ENCODE measurements at places on chromosomes 7 and 10.

DNA sequence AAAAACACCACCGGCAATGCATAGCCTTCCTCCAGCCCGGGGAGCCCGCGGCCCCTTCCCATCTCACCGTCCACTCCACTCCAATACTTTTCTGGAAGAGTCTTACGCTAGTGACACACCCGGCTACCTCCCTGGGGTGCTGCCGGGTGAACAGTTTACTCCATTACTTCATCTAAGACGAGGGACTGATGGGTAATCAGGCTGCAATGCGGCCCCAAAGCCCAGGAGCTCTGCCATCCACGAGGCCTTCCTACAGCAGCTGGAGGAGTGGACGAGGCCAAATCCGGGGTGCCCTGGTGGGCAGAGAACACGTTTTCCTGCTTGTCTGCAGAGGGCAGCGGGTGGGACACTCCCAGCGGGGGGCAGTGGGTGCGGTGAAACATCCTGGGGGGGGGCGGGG, 356.2 kb upstream of the SHH start:
- no peak for DNase-seq
- no peaks in the 10 kb centered on the region for H3K27me3 ChIP-seq
- H3K4me1 ChIP-seq = no peaks in the 10 kb centered on the region
- H3K36me3 ChIP-seq = no peaks in the 10 kb centered on the region

GRCh38 chr7:90622670-90623069, 26.5 kb downstream of the CDK14 start:
- no peak overlapping the region for H3K4me3 ChIP-seq
- no peaks in the 10 kb centered on the region for H3K36me3 ChIP-seq
- H3K4me1 ChIP-seq = no peaks in the 10 kb centered on the region
- no peak overlapping the region for H3K27ac ChIP-seq
- H3K27me3 ChIP-seq = no peaks in the 10 kb centered on the region
- no peak for DNase-seq

- H3K27me3 ChIP-seq = no peaks in the 10 kb centered on the region
- H3K27ac ChIP-seq = no peak overlapping the region
- H3K4me3 ChIP-seq = no peak overlapping the region
- no peaks in the 10 kb centered on the region for H3K36me3 ChIP-seq
- H3K4me1 ChIP-seq = no peaks in the 10 kb centered on the region
- no peak for DNase-seq
Measured at GRCh38 chr7:37113661-37114355, 334.9 kb downstream of the ELMO1 start.

GRCh38 chr7:25718596-25718995, 433.4 kb upstream of the NFE2L3 start:
- no peak for DNase-seq

- no peak overlapping the region for H3K4me3 ChIP-seq
- H3K4me1 ChIP-seq = no peaks in the 10 kb centered on the region
- H3K27ac ChIP-seq = no peak overlapping the region
Measured at GRCh38 chr10:117186832-117187615, 10.3 kb upstream of the KCNK18 start.

- no peaks in the 10 kb centered on the region for H3K36me3 ChIP-seq
- no peak overlapping the region for H3K4me3 ChIP-seq
- H3K27ac ChIP-seq = no peak overlapping the region
- H3K27me3 ChIP-seq = no peaks in the 10 kb centered on the region
- no peaks in the 10 kb centered on the region for H3K4me1 ChIP-seq
- DNase-seq = no peak
Measured at GRCh38 chr7:124643311-124643811, 122.2 kb downstream of the GPR37 start.

DNA sequence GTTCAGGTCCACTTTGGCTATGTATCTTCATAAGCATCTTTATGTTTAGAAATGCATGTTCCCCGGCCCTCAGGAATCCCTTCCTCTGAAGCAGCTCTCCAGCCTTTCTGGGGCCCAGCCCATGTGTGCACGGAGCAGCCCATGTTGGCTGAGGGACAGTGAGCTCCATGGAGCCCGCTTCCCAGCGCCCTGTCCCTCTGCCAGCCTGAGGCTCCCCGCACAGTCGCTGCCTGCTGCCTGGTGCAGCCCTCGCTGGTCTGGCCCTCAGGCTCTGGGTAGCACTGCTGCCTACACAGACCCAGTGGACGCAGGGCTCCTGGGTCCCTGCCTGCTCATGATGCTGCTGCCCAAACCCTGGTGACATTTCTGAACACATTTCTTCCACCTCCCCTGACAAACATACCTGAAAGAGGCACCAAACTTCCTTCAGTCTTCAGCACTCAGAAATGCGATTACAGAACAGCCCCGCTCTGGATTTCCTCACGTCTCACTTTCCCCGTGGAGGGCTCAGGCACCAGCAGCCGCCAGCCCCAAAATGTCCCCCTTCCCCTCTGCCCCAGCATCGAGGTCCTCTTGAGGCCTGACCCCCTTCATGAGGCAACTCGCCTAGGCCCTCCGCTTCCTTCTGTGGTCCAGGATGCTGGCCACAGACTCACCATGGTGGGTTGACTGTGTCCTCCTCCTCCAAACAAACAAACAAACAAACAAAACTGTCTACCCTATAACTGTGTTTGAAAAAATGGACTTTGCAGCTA, 5.0 kb upstream of the TCERG1L start:
- H3K27me3 ChIP-seq = peaks cover 3% of the 10 kb centered on the region
- H3K27ac ChIP-seq = no peak overlapping the region
- no peak for DNase-seq
- H3K4me3 ChIP-seq = no peak overlapping the region
- no peaks in the 10 kb centered on the region for H3K4me1 ChIP-seq
- no peaks in the 10 kb centered on the region for H3K36me3 ChIP-seq

- no peak overlapping the region for H3K27ac ChIP-seq
- no peaks in the 10 kb centered on the region for H3K36me3 ChIP-seq
- no peaks in the 10 kb centered on the region for H3K27me3 ChIP-seq
- no peak for DNase-seq
- no peaks in the 10 kb centered on the region for H3K4me1 ChIP-seq
Measured at GRCh38 chr7:75872073-75872782, 6.6 kb upstream of the RHBDD2 start.

DNA sequence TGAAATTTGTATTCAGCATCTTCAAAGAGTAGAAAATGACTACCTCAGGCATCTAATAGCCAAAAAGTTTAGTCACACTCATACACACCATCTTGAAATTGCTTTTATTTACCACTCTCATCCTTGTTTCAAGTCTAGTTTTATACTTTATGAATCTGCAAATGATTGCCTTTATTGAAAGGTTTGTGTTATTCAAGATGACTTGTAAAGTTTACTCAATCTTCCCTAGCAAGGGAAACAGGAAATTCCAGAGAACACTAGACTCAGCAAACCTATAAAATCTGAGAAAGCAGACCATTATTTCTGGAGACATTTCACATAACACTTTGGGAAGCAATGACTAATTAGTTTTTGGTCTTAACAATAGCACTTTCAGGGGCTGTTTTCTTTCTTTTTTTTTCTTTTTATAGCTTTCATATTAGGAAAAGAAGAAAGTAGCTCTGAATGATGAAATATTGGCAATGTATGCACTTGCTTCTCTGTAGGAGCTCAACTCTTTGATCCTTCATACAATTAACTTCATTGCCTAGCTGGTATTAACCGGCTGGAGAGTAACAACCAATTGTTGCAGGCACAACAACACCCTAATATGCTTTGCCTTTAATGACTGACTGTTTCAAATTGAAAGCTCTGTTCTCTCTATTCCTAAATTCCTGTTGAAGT, 68.9 kb upstream of the HDAC9 start:
- H3K4me1 ChIP-seq = no peaks in the 10 kb centered on the region
- no peak overlapping the region for H3K27ac ChIP-seq
- H3K4me3 ChIP-seq = no peak overlapping the region
- no peak for DNase-seq
- no peaks in the 10 kb centered on the region for H3K27me3 ChIP-seq
- no peaks in the 10 kb centered on the region for H3K36me3 ChIP-seq

DNA sequence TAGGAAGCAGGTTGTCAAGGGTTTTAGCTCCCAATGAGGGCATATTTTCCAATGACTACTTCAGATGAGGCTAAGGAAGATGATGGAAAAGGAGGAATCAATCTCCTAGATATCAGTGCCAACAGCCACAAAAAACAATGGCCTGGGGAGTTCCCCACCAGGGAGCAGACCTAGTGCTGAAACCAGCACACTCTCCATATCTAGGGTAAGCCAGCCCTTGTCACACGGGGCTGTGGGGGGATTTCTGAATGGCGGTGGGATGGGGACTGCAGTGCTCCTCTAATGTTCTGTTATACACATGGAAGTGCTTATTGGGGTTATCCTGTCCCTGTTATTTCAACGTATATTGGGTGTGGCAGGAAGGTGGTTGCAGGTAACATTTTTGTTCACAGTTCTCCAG, 18.5 kb downstream of the EPC1 start:
- DNase-seq = no peak
- H3K4me1 ChIP-seq = peaks cover 49% of the 10 kb centered on the region
- no peaks in the 10 kb centered on the region for H3K36me3 ChIP-seq
- no peak overlapping the region for H3K27ac ChIP-seq
- no peaks in the 10 kb centered on the region for H3K27me3 ChIP-seq
- no peak overlapping the region for H3K4me3 ChIP-seq

DNA sequence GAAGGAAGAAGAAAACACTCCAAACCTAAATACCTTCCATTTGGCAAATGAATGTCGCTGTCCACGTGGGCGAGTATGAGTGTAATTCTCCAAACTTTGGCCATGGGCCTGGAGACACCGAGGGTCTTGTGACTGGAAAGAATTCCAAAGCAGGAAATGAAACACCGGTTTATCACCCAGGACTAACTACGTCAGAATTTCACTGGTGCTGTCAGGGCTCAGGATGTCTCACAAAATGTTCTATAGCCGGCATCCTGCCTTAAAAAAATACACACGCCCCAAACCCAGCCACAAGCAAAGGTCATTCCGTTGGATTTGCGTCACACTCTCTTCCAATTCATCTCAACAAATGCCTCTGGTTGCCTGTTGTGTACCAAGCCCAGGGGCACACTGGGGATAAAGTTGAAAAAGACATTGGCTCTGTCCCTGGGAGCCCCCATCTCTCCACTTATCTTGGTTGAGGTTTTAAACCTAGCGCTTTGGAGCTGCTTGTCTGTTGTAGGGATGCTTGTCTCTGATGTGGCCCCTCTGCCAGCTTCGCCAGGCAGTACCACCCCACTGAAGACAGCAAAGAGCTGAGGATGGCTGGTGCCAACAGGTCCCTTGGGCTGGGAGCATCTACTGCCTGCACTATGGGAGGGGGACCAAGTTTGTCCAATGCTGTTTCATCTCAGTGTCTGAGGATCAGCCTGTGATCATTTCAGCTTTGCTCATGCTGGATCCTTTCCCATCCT, 31.2 kb downstream of the GSTO2 start:
- no peak overlapping the region for H3K27ac ChIP-seq
- no peak overlapping the region for H3K4me3 ChIP-seq
- no peaks in the 10 kb centered on the region for H3K36me3 ChIP-seq
- H3K4me1 ChIP-seq = no peaks in the 10 kb centered on the region

DNA sequence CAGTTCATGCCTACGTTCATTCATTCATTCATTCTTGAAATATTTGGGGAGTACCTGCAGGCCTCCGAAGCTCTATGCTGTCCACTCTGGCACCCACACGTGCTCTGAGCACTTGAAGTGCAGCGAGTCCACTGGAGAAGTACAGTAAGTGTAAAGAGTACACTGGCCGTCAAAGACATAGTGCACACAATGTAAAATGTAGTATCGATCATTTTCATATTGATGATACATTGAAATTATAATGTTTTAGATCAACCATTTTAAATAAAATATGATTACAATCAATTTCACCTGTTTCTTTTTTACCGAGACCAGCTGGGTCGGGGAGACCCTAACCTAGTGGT, 37.0 kb upstream of the PURB start:
- H3K4me1 ChIP-seq = no peaks in the 10 kb centered on the region
- H3K4me3 ChIP-seq = no peak overlapping the region
- DNase-seq = no peak

DNA sequence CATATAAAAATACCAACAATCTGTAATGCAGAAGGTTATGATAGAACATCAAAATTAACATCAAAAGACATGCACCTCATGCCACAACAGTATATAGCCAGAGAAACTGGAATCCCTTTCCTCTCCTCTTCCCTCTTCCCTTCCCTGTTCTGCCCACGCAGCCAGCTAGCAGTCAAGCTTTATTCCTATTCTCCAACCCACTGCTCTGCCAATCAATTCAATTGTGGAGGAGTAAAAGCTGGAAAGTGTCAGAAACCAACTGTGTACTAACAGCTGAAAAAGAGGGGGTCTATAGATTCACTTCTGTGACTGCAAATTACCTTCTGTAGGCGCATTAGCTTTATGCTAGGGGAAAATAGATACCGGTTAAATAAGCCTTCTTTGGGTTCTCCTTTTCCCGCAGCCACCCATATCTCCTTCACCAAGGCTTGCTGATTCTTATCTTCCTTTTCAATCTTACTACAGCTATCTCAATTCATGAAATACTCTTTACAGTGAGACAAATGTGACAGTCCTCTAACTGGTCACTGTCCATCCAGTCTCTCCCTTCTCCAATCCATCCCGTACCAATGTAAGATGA, 16.3 kb downstream of the ABI1 start:
- H3K27me3 ChIP-seq = no peaks in the 10 kb centered on the region
- no peak for DNase-seq
- H3K27ac ChIP-seq = no peak overlapping the region
- H3K36me3 ChIP-seq = no peaks in the 10 kb centered on the region

DNA sequence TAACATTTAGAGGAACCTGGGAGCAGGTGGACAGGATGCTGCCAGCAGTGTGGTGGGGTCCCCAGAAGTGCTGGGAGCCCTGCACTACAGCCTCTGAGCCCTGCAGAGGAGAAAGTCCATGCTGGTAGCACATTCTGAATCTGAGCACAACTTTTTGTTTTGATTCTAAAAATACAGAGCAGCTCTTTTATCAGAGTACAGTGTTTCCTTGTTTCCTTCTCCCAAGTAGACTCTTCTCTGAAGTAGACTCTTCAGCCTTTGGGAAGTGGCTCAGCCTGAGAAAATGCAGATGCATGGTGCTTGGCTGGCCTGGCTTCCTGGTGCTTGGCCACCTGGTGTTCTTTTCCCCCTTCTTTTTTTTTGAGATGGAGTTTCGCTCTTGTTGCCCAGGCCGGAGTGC, 9.1 kb downstream of the ADCY1 start:
- no peaks in the 10 kb centered on the region for H3K4me1 ChIP-seq
- H3K27ac ChIP-seq = no peak overlapping the region
- no peaks in the 10 kb centered on the region for H3K27me3 ChIP-seq
- no peak for DNase-seq

- H3K27me3 ChIP-seq = no peaks in the 10 kb centered on the region
- no peak overlapping the region for H3K4me3 ChIP-seq
- no peak overlapping the region for H3K27ac ChIP-seq
Measured at GRCh38 chr10:10092581-10092980, 925.1 kb upstream of the CELF2 start.

Measured in pancreas (tissue), 10 donors.